ENCODE measurements at places on chromosomes 16 and 17.

DNA sequence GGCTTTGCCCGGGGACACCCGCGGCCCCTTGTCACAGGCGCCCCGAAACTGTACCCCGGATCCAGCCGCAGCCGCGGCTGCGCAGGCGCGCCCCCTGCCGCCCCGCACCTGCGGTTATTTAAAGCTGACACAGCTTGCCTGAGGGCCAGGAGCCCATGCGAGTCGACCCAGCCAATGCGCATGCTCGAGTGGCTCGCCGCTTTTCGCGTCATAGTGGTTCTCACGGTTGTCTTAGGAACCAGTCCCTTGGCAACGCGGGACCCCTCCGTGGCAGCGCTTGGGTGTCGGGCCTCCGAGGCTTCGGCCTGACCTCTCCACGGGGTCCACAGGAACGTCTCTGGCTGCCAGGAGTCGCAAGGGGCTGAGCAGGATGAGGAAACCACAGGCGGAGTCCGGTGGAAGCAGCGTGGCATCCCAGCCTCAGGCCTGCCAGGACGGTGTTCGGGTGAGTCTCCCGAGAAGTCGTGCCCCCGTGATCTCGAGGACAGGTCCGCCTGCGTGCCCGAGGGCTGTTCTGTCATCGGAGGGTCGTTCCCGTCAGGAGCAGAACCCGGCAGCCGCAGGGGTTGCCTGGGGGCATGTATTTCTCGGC is 716.9 kb downstream of the KCNJ18 start:
- DNase-seq: no peak

- DNase-seq: no peak
These were observed 27.3 kb upstream of the COG7 start for GRCh38 chr16:23480257-23480656.

DNA sequence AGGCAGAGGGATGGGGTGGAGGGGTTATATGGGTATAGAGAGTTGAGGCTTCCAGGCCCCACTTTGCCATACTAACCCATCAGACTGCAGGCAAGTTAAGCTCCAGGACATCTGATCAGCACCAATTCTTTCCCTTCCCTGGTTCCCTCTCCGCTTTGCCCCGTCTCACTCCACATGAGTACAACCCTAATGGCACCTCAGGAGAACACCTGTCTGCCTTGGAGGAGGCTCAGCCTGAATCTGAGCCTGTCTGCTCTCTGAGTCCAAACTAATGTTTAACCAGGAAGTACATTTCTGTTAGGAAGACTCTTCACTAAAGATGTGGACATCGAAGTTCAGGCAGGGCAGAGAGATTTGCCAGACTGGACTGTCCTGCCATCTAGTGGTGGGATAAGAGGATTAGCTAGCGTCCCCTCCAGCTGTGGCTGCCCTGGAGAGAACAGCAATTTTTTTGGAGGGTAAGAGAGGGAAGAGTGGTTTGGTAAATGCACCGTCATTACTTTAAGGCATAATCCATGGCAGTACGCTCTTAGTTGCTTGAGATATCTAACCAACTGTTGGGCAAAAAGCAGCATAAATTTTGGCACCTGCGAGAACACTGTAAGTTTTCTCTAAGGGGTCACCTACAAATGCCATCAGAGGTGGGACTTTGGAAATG is 29.2 kb upstream of the LRRC75A start:
- peak; percentile 60 for DNase-seq

GRCh38 chr17:8426094-8426720 is 9.5 kb upstream of the NDEL1 start:
- no peak for DNase-seq

DNA sequence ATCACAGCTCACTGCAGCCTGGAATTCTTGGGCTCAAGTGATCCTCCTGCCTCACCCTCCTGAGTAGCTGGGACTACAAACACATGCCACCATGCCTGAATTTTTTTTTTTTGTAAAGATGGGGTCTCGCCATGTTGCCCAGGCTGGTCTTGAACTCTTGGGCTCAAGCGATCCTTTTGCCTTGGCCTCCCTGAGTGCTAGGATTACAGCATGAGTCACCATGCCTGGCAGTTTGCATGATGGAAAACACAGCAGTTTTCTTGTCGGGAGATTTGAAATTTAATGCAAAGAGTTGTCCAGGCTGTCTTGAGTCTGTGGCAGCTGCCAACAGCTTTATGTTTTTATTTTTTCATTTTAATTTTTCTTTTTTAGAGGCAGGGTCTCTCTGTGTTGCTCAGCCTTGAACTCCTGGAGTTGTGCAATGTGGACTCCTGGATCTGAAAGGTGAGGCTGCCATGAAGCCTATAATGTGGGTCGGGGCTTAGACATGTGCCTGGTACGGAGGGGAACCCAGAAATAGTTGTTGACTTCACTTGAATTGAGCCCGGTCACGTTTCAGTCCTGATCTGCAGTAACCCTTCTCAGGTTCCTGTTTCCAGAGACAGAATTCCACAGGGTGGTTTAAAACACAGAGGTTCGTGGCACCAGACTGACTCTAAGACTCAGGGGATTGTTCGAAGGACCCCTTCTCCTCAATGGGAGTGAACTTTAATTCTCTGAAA is 18.7 kb downstream of the CD300A start:
- no peak for DNase-seq

GRCh38 chr16:17026600-17027242 is 444.0 kb downstream of the XYLT1 start:
- peak; percentile 42 for DNase-seq

DNA sequence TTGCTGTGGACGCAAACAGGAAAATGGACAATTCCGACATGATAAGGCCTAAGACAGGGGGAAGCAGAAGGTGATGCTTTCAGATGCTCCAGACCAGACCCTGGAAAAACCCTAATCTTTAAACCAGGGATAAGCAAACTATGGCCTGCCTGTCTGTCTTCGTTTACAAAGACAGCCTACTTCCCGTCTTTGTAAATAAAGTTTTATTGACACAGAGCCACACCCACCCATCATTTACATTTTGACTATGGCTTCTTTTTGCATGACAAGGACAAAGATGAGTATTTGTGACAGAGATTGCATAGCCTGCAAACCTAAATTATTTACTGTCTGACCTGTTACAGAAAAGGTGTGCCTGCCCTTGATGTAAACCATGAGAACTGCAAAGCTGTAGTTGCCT is 177.9 kb downstream of the WSCD1 start:
- DNase-seq: no peak

GRCh38 chr16:88309908-88310265 is 72.9 kb upstream of the ZNF469 start:
- DNase-seq: no peak

GRCh38 chr17:51508048-51508447 is 247.7 kb downstream of the UTP18 start:
- DNase-seq: no peak

- DNase-seq: no peak
These were observed 831.4 kb downstream of the CDH11 start for GRCh38 chr16:64290461-64290860.

GRCh38 chr17:681738-682529 is 32.7 kb downstream of the VPS53 start:
- no peak for DNase-seq

GRCh38 chr16:4216596-4216995 is 25.3 kb downstream of the SRL start:
- DNase-seq: no peak

- no peak for DNase-seq
These were observed 43.4 kb downstream of the BMERB1 start for GRCh38 chr16:15477802-15478201.

DNA sequence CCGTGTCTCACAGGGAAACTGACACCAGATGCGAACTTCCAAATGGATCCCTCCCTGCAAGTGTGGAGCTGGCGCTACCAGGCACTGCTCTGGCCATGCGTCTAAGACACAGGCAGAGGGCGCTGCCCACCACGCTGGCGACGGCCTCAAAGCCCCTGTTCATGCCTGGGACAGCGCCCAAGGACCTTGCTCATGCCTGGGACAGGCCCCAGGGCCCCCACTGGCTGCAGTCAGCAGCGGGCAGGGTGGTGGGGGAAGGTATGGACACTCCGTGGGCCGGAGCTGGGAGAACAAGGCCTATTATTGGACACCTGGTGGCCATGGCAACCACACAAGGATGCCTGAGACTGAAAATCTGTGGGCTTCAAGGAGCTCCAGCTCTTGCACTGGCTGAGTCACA is 8.8 kb downstream of the ZG16B start:
- peak; percentile 56 for DNase-seq

DNA sequence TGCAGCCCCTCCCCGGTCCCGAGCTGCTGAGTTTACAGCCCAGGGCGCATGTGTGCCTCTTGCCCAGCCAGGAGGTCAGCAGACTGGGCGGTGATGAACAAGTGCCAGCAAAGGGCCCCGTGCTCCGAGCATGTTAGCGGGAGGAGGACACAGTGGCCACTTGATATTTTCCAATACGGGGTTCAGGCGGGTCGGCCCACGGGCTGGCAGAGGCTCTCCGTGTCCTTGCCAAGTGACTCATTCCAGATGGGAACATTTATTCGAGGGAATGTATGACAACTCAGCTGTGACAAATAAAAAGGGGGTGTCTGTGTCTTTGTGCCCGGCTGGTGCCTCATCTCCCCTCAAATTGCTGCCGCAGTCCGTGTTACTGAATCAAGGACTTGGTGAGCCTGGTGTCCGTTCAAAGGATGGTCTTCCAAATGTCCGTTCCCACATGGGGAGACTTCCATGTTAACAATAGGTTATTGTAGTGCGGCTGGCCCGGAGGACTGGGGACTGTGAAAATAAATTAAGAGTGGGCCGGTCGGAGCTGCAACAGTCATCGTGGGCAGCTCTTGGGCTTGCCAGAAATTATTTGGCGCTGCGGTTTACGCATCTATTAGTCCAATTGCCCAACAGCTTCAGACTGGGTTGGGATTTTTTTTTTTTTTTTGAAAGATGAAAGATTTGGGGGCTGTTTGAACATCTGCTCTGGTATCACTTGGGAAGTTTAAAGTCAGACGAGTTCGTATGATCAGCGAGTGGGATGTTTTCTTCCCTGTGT is 174.0 kb upstream of the CIBAR2 start:
- no peak for DNase-seq

Data from effector memory CD8-positive, alpha-beta T cell (primary cell).